ENCODE measurements at places on chromosomes 3 and 15.

DNA sequence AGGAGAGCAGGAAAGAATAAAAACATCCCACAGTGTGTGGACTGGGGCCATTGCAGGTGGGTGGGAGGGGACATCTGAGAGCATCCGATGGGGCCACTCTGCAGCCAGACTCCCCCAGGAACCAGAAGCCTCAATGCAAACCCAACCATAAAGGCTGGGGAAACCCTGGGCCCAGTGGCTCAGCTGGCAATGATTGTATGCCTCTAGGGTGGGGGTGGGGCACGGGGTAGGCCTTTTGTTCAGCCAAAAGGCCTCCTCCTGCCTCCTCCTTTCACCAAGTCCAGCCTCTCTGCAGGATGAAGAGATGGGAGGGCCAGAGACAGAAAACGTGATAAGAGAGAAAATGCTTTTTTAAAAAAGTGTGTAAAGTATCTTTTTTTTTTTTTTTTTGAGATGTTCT is 45.5 kb upstream of the HERC1 start:
- no peak for DNase-seq

DNA sequence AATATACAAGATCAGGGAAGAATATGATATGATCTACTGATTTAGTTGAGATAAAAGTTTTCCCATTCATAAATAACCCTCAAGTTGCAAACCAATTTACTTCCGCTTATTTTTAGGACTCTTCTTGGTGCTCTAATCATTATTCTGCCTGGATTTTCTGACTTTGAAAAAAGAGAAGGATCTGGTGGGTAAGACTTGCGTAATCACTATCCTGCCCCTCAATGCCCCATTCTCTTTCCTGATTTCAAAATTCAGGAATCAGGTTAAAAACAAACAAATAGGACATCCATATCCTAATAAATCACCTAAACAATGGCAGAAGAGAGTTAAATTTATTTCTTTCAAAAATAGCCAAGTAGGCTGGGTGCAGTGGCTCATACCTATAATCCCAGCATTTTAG is 127.5 kb downstream of the CLASP2 start:
- no peak for DNase-seq

GRCh38 chr3:186526256-186526606 is 17.9 kb downstream of the CRYGS start:
- DNase-seq: no peak

DNA sequence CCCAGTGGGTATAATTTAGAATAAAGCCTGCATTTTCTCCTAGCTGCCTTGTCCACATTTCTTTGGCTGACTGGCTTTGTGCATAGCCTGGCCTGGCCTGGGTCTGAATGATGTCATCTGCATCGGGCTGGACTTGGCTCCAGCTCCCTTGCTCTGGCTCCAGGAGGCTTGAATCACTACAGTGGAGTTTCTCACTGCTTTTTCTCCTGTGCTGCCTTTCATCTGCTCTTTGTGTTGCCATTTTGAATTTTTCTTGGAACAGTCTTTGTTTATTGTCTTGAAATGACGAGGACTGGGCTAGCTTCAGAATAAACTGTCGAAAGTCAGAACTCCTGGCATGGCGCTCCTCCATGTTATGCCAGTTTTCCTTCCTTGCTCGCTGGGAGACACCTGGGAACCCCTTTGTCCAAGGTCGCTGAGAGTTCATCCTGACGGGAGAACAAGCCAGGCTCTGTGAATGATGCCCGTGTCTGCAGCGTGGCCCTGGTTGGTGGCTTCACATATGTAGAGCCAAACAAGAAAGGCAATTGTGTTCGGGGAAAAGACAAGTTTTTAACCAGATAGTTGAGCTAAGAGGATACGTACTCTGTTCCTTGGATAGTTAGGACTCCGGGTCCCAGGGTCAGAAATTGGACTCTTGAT is 258.9 kb downstream of the PDZRN3 start:
- no peak for DNase-seq

- no peak for DNase-seq
Observed at GRCh38 chr3:37489355-37489754, 315.0 kb upstream of the LRRFIP2 start.

- peak; percentile 13 for DNase-seq
Observed at GRCh38 chr3:52530918-52531826, 2.5 kb downstream of the NT5DC2 start.

GRCh38 chr3:120756061-120756460 is 13.5 kb downstream of the GTF2E1 start:
- DNase-seq: no peak

DNA sequence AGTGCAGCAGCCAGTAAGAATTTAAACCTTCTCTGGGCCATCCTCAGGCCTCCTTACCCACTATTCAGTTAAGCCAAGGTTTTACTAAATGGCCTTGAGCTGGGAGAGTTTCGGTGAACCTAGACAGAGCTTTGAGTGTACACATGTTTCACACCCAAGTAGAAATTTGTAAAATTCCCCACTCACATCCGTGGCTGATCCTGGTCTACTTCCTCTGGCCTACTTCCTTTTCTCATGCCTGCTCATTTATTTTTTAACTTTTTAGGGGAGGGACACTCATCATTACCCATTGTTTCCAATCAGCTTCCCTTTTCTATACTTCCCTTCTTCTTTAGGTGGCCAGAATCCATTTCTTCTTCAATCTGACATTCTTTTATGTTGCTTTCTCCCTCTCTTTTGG is 7.6 kb downstream of the CX3CR1 start:
- DNase-seq: no peak

DNA sequence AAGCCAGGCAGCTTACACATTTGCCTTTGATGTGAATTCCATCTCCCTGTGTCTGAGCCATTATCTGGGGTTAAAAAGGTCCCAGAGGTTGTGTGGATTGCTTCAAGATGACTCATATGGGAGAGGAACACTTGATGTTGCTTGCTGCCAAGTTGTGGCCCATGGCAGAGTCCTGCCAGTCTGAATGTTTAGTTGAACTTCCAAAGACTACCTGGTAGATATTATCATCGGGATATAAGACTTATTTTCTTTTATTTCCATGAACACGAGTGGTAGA is 85.6 kb downstream of the TJP1 start:
- no peak for DNase-seq

DNA sequence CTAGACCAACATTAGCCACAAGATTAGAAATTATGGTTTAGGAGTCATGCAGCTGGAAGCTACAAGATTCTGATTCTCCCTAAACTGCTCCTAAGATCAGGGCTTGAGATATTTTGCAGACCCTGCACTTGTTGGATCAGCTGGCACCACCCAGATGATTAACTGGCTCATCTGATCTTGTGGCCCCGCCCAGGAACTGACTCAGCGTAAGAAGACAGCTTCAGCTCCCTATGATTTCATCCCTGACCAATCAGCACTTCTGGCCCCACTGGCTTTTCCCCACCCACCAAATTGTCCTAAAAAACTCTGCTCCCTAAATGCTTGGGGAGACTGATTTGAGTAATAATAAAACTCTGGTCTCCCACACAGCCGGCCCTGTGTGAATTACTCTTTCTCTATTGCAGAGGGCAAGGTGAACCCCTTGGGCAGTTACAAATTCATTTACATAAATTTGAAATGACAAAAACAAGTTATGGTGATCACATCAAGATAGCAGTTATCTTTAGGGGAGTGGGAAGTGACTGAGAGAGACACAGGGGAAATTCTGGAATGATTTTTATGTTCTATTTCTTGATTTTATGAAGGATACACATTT is 76.5 kb downstream of the CD200R1L start:
- DNase-seq: no peak

DNA sequence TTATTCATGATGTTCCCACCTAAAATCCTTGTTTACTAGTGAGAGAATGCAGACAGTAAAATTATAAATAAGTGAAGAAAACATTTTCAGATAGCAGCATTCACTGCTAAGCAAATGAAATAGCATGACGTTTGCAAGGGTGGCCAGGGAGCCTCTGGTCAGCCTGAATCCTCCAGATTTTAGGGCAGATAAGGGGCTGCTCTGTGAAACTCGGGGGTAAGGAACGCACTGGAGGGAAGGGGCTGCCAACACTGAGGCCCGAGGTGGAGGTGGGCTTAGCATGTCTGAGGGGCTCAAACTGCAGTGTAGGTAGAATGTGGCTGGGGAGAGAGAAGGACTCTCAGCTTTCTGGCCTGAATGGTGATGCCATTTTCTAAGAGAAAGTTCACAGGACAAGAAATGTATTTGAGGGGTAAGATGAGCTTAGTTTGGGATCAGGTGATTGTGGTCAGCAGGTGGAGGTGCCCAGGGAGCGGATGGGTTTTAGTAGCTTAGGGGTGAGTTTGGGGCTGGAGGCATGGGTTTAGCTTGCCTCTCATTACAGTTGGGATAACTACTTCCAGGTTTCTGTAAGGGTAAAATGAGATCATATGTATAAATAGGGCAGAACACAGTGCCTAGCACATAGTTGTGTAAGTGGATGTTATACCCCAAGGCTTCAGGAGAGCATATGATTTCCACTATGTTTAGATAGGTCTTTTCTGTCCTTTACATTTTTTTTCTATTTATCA is 20.5 kb downstream of the GPR171 start:
- DNase-seq: no peak

DNA sequence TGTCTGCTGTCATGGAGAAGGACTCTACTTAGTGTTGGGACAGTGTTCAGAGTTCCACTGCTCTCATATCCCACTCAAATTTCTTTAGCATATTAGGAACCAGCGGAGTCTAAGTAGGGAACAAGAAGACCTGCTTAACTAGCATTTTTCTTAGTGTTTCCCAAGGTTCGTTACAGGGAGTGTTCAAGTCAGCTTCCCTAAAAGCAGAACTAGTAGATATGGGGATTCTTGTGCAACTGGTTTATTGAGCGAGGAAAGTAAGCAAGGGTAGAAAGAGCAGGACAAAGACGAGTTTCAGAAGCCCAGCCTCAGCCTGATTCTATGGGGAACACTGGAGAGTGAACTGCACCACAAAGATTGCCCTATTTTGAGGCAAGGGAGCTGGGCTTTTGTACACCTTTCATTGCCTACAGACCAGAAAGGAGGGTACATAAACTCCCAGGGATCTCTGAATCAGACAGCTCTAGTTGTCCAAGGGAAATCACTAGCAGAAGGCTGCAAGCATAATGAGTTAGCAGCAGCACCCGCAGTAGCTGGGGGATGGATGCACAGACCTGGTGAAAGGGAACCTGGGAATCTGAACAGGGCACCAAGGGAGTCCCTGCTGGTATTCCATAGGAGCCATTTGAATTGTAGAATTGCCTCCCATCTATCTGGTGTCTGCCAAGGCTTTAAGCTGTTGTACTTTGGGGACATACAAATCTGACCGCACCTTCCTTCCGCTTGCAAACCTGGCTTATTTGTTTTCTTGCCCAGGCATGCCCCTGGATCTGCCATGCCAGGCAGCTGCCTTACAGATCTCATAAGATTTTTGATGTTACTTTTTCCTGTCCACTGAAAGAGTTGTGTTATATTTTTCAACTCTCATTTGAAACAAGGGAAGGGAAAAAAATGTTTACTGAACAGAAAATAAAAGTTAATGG is 15.1 kb downstream of the CMTM7 start:
- no peak for DNase-seq

DNA sequence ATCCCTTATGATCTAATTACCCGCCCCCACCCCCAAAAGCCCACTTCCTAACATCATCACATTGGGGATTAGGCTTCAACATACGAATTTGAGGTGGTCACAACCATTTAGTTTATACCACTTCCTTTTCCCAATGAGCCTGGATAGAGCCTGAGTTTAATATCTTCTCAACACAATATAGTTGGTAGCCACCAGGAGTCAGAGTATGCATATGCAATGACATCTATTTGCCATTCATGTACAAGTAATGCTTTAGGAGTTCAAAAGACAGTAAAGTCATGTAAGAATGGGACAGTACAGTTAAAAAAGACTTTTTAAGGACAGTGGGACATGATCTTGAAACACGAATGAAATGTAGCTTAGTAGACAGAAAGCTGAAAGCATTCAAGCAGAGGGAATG is 172.4 kb downstream of the DCLK3 start:
- no peak for DNase-seq

- no peak for DNase-seq
Observed at GRCh38 chr15:100332231-100332630, 9.5 kb downstream of the ADAMTS17 start.

- DNase-seq: no peak
Observed at GRCh38 chr15:64343841-64344240, 12.1 kb downstream of the CSNK1G1 start.

DNA sequence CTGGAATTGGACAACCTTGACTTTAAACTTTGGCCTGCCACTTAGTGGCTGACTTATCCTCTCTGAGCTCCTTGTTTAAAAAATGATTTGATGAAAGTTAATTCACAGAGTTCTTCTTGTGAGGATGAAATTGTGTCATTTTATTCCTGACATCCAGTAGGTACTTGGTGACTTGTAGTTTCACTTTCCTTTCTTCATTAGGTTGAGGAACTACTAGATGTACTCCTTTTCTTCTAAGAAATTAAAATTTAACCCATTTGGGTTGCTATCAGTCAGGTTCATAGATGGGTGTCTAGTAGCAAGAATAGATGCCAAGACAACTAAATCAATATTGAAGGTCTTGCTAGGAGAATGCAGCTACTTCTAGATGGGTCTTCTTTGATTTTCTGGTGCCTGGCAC is 5.2 kb downstream of the NR1D2 start:
- no peak for DNase-seq

DNA sequence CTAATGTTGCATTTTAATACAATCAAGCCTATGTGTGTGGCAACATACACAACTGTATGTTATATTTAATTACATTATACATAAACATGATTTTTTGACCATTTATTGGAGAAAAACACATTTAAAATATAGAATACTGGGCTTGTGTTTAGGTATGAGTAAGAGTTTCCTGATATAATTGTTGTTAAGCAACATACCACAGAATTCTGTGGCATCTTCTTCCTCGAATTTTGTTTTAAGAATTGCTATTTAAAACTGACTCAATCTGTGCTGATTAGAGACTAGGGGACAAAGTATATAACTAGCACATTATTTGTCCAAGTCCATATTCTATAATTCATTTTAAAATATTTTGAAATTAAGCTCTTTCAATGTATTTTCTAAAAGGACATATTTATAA is 376.8 kb upstream of the THBS1 start:
- DNase-seq: no peak

DNA sequence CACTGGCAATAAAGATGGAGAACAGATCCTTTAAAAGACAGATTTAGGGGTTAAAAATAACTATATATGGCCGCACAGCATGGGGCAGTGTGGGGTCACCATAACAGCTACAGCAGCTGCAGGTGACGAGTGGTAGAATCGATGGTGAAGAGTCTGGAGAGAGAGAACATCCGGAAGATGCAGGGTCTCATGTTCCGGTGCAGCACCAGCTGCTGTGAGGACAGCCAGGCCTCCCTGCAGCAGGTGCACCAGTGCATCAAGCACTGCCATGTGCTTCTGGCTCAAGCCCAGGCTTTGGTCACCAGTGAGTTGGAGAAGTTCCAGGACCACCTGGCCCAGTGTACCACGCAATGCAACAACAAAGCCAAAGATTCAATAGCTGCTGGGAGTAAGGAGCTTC is 93.7 kb upstream of the IMPG2 start:
- DNase-seq: no peak
